Stimulated activated CD4-positive, alpha-beta T cell treated with anti-CD3 and anti-CD28 coated beads, Interleukin-12 subunit alpha, Interleukin-12 subunit beta, amount 100 ng/mL, for 48 hours (primary cell): ENCODE measurements at places on chromosomes 6 and 20.
A peak's percentile ranks its signal among the peaks of the same experiment; 100 is the strongest.

DNA sequence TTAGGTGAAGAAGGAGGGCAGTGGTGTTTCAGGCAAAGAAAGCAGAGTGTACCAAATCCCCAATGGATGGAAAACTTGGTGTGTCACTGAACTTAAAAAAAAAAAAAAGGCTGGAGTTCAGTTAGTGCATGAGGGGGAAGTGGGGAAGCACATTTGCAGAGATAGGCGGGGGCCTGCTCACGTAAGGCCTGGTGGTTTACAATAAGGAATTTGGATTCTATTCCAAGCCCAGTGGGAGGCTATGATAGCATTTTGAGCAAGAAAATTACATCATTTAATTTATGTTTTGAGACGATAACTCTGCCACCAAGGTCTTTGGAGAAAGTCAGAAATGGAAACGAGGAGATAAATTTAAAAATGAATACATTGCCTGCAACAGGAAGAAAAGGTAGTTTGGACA is 225.5 kb downstream of the EYA4 start:
- no peak for DNase-seq

DNA sequence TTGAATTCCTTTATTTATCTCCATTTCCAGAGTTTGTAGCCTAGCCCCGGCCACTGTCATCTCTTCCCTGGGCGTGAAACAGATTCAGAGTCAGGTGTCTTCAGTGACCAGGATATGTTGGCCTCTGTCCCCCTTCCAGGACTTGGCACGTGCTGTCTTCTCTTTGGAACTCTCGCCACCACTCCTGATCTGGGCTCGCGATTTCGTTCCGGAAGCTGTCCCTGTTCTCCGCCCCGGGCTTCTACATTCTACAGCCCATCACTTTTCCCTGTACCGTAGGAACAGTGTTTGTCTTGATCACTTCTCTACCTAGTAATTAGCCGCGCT is 739 bp downstream of the GSS start:
- no peak for DNase-seq

DNA sequence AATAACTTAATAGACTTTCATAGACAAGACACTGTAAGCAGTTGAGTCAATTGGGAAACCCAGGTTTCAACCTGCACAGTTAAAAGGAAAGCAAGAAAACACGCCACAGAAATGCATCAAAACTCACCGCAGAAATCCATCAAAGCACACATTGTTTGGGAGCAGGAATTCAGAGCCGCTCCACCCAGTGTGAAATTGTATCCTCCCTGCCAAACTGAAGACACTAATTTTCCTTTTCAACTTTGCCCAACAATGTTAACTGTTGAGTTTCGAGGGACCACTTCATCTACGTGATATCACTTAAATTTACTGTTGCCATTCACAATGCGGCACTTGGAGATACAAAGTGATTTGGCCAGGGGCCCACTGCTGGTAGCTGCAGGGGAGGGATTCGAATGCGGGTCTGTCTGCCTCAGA is 92.7 kb downstream of the DACT2 start:
- no peak for DNase-seq

DNA sequence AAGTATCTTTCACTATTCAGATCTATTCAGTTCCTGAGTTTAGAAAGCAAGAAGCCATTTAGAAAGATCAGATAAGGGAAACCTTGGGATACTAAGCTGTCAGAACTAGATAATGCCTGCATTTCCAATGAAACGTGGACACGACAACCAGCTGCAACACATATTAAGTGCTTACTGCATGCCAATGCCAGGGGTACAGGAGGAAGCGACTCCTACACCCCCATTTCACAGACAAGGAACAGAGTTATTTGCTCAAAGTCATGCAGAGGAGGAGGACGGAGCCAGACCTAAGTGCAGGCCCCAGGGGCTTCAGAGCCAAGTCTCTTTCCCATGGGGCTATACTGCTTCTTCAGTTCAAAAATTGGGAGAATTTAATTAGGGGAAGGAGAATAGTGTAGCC is 62.4 kb downstream of the PREX1 start:
- DNase-seq = no peak

DNA sequence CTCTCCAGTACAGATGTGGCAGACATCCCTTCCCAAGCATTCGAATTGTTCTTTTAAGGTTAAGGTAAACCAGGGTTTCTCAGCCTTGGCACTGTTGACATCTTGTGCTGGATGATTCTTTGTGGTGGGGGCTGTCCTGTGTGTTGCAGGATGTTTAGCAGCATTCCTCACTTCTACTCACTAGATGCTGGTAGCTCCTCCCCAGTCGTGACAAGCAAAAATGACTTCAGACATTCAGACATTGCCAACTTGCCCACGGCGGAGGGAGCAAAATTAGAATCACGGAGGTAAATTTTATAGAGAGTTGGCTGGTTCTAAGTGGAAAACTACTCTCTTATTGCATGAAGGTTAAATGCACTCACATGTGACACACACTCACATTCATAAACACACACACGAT is 188.7 kb downstream of the GMPR start:
- no peak for DNase-seq

GRCh38 chr6:164692772-164693510 is 616.5 kb downstream of the C6orf118 start:
- DNase-seq = no peak

GRCh38 chr20:8036771-8037170 is 17.2 kb upstream of the TMX4 start:
- DNase-seq = no peak

DNA sequence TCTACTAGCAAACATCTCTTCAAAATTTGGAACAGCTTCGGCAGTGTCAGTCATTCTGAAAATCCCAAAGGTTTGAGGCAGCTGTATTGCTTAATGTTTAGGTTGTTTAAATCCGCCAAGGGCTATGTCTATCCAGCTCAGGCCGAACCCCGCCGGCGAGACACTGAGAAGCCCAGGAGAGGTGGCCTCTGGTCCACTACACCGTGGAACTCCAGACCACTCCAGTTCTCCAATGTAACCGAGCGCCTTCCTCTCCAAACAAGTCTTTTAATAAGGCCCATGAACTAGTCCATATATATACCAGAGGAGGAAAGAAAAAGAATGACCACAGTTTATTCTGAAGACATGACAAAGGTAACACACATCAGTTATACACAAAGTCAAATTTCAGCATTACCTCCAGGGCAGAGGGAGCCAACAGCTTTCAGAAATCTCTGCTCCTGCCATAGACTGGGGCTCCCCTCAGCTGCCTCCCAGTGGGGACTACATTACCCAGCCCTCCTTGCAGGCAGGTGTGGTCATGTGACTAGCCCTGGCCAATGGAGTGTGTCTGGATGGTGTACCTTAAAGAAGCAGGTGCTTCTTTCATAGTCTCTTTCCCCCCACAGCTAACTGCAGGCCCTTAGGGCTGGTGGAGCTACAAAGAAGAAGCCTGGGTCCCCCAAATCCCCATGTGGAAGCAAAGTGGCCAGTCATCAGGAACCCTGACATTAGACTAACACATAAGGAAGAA is at the start of gene RAMACL:
Gene RAMACL, minus strand, starts transcription at position 255 of the 733 bp plus-strand sequence. Its CDS starts 201 bp downstream, at position 54.
- peak; percentile 9 for DNase-seq

DNA sequence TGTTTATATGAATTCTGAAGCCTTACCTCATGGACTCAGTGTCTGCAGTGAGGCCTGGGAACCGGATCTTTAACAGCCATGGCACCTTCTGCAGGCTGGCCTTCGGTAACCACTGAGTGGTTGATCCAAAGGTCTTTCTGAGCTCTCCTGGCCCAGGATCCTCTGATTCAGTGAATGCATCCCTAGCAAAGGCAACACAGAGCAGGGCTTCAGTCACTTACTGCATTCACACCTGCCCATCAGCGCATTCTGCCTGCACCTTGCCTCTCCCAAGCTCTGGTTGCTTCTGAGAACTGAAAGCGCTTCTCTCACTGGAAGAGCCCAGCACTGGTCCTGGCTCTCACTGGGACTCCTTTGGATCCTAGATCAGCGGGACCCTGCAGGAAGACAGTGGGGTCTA is 8.4 kb upstream of the CST9 start:
- DNase-seq = no peak

DNA sequence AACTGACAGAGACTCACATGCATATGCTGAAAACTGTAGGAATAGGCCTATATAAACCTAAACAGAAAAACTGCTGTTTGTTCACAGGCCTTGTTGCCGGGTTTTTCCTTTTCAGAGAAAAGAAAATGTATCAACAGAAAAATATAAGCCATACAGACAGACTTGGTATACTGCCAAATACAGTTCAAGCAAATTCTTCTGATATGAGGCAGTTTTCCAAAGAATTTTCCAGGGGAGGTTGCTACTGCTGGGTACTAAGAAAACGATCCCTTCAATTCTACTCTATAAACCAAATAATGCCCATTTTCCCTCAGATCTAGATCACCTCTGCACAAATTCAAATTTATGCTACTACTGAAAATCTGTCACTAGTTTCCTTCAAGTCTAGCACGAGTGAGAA is 59.4 kb downstream of the ME1 start:
- no peak for DNase-seq

GRCh38 chr6:79869600-79870084 is 77.7 kb downstream of the ELOVL4 start:
- DNase-seq = peak; percentile 81

- DNase-seq = no peak
Observed at GRCh38 chr6:120355822-120356221, 978.5 kb downstream of the TBC1D32 start.

DNA sequence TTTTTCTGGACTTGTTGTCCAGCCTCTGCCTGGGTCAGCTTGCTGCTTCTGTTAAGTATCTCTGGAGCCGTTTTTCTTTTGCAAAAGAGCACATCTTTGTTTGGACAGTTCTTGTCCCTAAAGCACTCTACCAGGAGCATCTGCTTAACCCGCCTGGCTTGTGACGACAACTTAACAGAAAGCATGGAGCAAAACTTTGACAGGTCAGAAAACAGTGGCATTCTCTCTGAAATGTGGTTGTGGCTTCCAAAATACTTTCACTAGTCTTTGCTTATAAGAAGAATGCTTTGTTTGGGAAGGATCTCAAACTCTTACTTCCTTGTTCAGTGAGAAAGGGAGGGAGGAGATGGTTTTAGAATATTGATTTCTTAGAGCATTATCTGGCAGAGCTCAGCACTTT is 47.6 kb downstream of the CD109 start:
- DNase-seq = no peak

DNA sequence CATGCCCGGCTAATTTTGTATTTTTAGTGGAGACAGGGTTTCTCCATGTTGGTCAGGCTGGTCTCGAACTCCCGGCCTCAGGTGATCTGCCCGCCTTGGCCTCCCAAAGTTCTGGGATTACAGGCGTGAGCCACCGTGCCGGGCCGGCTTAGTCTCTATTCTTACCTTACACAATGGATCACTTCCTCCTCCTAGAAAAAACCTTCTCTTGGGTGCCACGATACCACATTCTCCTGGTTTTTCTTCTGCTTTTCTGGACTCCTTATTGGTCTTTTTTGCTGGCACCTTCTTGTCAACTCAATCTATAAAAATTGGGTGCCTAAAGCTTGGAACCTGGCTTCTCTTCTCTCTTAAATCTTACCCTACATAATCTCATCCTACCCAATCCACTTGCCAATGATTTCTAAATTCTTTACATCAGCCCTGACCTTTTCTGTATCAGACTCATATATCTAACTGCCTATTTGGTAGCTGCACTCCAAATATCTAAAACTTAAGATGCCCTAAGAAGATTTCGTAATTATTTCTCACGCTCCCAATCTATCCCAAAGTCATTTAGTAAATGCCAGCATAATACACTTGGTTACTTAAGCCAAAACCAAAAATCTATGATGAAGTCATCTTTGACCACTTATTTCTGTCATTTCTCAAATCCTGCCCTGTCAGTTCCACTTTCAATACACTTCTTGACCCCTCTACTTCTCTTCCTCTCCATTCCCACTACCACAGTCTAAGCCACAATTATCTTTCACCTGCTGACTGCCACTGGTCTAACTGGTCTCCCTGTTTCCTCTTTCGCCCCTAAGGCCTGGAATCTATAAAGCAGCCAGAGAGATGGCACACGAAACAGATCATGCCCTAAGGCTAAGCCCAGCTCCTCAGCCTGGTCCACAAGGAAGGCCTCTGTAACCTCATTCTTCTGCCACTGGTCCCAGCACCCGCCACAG is 43.2 kb downstream of the ELMO2 start:
- no peak for DNase-seq

- DNase-seq = no peak
Observed at GRCh38 chr6:131756039-131756438, 45.2 kb upstream of the CTAGE9 start.

DNA sequence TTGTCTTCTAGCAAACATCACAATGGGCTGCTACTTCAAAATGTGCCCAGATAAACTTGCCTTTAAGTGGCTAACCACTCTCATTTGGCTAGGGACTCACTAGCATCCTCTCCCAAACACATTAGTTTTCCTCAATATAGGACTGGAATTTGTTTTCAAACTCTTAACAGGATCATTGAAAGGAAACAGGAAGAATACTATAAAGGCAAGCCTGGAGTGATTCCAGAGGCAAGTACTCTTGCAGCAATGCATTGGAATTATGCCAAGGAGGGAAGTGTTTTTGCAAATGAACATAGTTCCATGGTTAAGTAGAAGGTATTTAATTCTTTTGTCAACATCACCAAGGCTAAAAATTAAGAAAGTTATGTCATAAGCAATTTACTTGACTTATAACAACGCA is 12.2 kb downstream of the EPHA7 start:
- DNase-seq = no peak

- DNase-seq = no peak
Observed at GRCh38 chr20:57663241-57663640, 43.0 kb upstream of the ZBP1 start.

- DNase-seq = no peak
Observed at GRCh38 chr6:87291883-87292282, 30.5 kb upstream of the SMIM8 start.
